ENCODE measurements at places on chromosomes 1 and 21. TPM values are rescaled to one million over a fixed set of nuclear protein-coding genes. Genes with fewer than 3 reads are reported as not detected.

- DNase-seq: no peak
Measured at GRCh38 chr21:15752763-15753407, 23.1 kb downstream of the USP25 start.

DNA sequence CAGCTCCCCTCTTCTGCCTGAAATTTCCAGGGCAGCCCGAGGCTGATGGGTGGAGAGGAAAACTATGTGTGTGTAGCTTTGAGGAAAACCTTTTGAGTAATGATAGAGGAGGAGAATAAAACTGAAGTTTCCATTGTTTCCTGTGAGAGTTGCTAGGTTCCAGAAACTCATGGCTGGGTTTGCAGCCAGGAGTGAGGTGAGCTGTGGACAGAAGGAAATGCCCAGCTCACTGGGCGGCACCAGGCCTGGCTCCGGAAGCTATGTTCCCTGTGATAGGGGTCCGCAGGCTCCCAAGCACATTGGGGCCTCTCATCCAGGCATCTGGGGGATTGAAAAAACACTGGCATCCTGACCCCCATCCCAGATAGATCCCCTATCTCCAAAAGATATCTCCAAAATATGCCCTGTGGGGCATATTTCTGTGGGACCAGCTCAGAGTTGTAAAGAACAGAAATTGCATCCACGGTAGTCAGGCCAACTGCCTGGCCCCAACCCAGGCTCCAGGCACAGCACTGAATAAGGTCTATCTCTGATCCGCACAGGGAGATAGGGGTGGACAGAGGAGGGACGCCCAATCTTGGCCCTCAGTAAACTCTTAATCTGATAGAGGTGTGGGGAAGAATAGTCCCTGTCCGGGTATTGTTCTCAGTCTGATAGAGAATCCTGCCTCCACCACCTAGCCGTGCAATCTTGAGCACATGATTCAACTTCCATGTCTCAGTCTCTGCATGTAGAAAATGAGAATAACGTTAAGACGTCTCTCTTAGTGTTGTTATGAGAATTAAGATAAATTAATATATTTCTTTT lies 1.8 kb upstream of the HSPG2 start:
- no peak for DNase-seq

Gene MXRA8
- polyA plus RNA-seq: 44.8 TPM

DNA sequence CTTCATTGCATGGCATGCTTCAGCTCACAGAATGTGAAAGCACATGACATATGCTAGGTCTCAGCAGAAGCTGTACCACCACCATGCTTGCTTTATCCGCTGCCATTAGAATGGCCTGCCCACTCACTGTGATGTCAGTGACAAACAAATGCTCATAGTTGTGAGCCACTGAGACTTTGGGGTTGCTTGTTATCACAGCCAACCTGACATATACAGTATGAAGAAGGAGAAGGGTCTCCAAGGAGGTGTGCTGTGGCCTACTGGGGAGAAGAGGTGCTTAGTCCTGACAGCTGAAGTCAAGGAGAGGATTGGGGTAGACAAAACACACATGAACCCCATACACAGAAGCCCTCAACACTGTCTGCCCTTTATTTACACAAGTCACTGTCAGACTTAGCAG lies 19.5 kb upstream of the TENT5C start:
- no peak for DNase-seq

DNA sequence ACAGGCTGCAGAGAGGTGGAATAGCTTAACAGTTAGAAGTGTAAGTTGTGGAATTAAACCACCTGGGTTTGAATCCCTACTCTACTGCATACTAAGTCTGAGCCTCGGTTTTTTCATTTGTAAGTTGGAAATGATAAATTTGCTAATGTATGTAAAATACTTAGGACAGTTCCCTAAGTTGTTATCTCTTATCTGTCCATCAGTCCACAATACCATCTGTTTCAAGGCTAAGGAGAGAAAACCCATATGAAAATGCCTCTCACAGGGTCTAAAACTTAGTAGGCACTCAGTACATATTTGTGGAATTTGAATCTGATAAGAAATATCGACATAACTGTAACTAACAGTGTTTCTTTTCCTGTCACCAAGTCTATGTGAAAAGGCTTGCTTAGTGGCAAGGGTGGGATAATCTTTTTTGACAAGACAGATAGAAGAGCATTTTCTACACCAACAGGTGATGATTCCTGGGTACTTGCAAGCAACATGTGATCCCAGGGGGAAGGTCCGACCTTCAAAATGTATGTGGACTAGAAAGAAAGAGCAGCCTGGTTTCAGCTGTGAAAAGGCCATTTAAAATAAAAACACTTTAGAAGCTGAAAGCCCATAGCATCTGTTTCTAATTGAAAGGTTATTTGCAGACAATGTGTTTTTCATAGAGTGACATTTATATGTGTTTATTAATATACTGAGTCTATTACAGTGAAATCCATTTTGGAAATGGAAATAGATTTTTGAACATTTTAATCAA lies 202.9 kb downstream of the HHAT start:
- no peak for DNase-seq

DNA sequence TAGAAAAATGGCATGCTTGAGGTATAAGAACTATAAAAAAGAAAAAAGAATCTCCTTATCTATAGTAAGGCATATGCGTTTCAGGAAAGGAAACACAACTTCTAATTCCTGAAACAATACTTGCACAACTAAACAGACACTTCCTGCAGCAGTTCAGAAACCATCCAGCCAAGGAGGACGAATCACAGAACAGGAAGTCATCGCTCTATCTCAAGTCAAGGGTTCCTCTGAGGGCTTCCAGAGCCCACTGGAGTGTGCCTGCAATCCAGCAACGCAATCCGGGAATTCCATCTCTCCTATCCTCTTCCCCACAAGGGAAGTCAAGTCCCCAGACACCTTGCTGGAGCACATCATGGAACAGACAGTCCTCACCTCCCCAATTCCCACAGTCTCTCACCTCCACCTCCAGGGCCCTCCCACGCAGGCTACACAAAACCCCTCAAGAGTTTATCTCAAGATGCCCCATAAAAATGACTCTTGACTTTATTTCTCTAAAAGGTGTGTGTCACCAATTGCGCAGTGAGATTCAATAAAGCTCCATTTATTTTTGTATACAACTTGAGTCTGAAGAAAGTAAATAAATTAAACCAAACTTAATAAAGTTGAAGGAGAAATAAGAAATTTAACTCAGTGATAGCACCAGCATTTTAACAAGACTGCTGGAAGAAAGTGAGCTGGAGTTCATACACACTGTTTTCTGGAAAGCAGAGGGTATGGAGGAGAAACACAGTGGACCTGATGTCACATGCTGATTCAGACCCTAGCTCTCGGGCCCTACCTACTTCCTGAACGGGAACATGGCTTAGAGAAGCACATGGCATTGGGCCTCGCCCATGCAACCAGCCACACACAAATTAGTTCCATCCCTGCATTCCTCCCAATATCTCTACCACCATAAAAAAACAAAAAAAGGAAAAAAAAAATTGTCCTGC lies 39.9 kb downstream of the SIPA1L2 start:
- DNase-seq: no peak

Gene MYBPH
- 0.22 TPM for polyA plus RNA-seq

GRCh38 chr21:40355076-40355475 lies 487.8 kb downstream of the PCP4 start:
- DNase-seq: no peak

DNA sequence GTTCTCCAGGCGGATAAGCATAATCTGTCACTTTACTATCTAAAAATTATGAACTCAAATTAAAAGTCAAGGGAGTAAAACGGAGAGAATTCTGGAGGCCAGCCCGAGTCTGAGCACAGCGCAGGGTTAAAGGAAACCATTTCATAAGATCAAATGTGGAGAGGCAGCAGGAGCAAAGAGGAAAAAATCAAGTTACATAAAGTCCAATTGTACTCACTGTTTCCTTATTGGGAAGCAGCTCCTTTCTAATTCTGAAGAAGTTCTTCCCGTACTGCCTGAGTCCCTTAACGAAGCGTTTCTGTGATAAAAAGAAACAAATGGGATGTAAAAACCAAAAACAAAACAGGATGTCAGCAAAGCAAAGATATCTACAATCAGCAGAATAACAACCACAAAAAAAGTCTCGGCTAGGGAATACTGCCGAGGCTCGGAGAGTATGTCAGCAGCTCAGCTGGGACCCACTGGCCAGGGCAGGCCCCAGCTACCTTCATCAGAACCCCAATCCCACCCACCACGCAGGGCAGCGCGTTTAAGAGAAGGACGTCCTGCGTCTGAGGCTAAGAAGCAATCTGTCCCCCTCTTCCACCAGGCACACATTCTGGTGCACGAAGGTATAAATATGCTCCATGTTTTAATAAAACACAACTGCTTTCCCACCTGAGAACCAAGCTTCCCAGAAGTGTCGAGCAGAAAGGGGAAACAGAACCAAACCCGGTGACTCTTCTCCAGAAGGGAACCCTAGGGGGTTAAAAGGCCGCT lies 104.8 kb downstream of the SLC45A1 start:
- peak; percentile 82 for DNase-seq

DNA sequence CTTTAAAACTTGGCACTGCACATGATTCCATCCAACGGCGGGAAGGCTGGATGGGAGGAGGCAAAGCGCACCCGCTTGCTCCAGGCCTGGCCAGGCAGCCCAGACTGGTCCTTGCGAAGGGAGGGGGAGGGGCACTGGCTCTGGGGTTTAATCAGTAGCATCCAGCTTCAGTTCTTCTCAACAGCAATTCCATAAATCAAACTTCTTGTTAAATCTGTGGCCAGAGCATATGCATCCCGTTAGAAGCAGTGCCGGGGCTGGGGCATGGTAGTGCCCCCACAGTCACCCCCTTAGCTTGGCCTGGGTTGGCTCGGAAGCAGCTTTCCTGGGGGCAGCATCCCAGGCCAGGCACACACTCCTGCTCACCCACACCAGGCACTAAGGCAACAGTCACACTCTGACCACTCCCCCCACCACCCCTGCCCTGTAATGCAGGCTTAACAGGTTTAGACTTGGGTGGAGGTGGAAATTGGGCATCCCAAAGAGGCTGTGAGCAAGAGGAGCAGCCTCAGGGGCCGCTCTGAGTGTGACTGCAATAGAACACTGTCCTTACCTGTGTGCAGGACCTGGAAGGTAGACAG lies 94.1 kb upstream of the CASZ1 start:
- DNase-seq: no peak

- DNase-seq: no peak
Measured at GRCh38 chr1:228737601-228738041, 2.3 kb downstream of the RHOU start.

Gene ADCY10
- 0.12 TPM for polyA plus RNA-seq

Gene YRDC
- 9.9 TPM for polyA plus RNA-seq

DNA sequence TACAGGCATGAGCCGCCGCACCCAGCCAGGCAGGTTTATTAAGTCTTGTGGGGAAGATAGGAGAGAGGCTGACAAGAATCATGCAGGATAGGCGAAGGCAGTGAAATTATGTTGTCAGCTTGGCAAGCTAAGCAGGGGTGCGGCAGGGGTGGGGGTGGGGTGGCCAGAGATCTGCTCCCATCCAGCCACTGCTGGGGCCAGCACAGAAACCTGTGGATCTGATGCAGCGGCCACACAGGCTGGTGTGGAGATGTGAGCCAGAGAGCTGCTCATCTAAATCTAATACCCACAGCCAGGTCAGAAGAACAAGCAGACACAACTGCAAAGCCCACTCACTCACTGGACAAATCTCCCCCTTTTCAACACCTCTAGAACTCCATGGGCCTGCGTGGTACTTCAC lies 68.7 kb downstream of the KCTD3 start:
- no peak for DNase-seq

- no peak for DNase-seq
Measured at GRCh38 chr1:112322983-112323678, 72.9 kb upstream of the CTTNBP2NL start.

GRCh38 chr21:22223385-22223784 lies 1225.2 kb downstream of the NCAM2 start:
- no peak for DNase-seq

- peak; percentile 91 for DNase-seq
Measured at GRCh38 chr1:209674957-209675564, at the start of gene G0S2. TSS of gene G0S2 (plus strand) at chr1:209675412. CDS start at chr1:209675685, 273 bp downstream.

Gene CD1D
- 28.3 TPM for polyA plus RNA-seq

Gene C4BPA
- polyA plus RNA-seq: 0.04 TPM

- no peak for DNase-seq
Measured at GRCh38 chr1:160750608-160751007, 11.6 kb downstream of the SLAMF7 start.

Data from spleen (tissue), 13 donors.